IPS DF 19.7 (cell line): ENCODE measurements at places on chromosomes 16 and 17.

GRCh38 chr16:49116873-49117272, 164.8 kb downstream of the CBLN1 start:
- no peak for DNase-seq

GRCh38 chr17:15048933-15049794, 216.0 kb downstream of the PMP22 start:
- no peak for DNase-seq

DNA sequence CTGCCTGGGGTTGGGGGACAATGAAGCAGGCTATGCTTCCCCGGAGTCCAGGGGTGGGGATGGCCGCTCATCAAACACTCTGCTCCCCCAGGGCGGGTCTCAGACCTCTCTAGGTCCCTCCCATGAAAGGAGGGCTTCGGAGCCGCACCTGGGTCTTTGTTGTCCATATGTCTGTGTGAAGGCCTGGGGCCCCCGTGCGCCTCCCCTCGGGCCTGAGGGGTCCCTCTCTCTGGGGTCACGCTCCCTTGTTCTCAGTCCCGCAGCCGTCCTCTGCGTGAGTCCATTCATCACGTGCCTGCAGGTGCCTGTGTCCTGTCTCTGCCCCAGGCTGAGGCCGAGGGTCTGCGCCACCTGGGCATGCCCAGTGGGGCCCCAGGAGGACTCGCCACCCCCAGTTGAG, 15.6 kb downstream of the BAHCC1 start:
- no peak for DNase-seq

GRCh38 chr16:21719283-21719682, 55.5 kb downstream of the OTOA start:
- DNase-seq = no peak

DNA sequence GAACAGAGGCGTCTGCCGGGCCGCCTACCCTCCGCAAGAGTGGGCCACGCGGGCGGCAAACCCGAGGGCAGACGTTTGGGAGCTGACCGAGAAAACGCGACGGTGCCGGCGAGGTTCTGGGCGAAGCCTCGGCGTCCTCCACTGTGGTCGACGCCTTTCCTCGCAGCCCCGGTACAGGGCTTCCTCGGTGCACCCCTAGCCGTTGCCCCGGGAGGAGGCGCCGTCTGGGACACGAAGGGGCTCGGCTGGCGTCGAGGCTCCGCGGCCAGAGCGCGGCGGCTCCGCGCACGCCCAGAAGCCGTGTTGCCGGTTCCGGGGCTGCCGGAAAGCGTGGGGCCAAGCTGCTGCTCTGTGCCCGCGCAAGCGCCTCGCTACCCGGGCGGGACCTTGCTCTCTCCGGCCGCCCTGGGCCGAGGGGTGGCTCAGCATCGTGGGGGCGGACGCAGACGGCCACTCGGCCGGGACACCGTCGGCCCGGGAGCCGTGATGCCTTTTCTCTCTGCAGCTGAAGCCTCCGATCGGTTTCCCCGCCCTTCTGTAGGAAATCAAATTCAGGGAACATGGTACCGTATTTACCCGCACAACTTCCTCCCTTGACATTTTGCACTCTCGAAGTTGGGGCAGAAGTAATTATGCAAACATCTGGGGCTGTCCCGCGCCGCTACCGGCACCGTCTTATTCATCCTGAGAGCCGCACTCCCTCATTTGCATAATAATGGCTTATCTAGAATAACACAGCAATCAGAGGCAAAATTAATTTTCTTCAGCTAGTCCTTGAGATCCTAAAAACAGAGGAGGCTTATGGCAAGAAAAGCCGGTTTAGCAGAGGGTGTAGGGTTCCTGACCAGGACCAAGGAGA, 7.3 kb upstream of the CBX8 start:
- DNase-seq = no peak

- DNase-seq = no peak
These were observed 285.2 kb upstream of the N4BP1 start for GRCh38 chr16:48895142-48895541.

- DNase-seq = no peak
These were observed at the start of gene RAC3 for GRCh38 chr17:82031303-82031884. RAC3 (plus strand) TSS chr17:82031678; CDS start chr17:82031762, 84 bp downstream.

DNA sequence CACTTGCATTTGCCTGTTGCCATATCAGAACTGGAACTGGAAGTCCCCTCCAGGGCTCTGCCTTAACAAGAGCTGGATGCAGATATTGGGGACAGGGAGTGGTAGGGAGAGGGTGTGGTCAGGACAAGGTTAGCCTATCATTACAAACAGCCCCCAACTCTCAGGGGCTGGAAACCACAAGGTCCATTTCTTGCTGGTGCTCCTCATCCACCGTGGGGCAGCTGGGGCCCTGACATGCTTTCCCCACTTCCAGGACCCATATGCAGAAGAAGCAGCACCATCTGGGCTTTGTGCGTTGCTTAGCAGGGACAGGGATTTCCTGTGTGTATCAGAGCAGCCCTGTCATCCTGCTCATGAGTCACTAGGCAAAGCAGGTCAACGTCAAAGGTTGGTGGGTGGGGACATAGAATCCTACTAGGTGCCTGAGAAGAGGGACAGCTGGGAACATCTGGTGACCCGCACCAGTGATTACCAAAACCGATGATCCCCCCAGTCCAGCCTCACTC, 26.9 kb downstream of the RGS9 start:
- no peak for DNase-seq

- no peak for DNase-seq
These were observed 11.5 kb downstream of the ZNF319 start for GRCh38 chr16:57988929-57989328.

DNA sequence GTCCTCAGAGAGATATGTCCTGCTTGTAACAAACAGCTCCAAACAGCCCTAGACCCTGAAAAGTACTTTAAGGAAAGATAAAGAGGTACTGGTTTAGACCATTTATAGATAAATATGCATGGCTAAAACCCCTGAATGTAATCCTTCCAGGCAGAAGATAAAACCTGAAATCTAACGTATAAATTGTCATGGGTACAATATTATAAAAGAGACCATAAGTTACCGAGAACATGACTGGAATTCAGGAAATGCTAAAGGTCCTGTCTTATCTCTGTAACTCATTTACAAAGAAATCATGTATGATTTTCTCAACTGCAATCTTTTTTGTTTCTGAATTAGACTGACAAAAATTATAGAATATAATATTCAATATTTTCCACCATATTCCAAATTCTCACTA, 9.2 kb upstream of the KANSL1 start:
- no peak for DNase-seq

GRCh38 chr17:83076938-83077337, 2.5 kb upstream of the METRNL start:
- no peak for DNase-seq

DNA sequence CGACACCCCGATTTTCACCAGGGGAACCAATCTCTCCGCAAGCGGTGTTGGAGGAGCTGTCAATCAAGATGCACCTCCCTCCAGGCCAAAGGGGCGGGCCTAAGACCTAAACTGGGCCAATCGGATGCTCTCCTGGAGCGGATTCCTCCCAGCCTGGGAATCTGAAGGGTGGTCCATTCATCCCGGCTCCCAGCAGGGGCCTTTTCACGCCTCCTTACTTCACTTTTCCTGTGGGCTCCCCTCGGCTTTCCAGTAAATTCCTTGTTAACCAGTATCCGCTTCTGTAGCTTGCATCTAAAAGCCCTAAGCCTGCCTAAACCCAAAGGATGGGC, 17.1 kb downstream of the C16orf74 start:
- peak; percentile 82 for DNase-seq

DNA sequence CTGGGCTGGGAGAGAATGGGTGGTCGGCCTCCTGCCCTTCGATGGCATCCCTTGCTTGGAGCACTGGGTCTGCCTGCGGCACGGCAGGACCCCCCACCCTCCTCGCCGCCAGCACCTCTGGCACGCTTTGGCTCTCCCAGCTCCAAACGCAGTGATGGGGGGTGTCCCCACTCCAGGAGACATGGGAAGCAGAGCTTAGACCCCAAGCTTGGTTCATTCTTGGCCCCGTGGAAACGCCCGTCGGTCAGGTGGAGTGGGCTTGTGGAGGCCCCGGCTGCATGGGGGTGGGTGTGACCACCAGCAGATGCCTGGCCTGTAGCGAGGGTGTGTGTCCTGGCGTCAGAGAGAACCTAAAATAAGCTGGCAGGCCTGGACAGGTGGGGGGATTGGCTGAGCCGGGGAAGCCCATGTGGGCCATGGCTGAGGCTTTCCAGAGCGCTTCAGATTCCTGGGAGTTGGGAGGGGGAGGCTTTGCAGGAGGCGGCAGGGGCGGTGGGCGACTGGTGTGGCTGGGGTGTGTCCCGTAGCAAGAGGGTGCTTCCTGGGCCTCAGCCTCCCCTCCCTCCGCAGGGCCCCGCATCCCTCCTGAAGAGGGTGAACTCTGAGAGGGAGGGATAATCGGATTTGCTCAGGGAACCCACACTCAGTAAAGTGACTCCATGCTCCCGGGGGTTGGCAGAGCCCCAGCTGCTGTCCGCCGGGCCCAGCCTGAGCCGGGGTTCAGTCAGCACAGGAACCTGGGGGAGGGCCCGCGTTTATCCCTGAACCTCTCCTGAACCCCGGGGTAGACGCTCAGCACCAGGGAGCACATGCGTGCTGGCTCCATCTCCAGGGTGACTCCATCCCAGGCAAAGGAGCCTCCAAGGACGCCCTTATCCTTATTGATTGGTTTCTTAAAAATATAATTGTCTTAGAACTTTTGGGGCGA, 3.4 kb downstream of the CACNA1H start:
- no peak for DNase-seq

- DNase-seq = no peak
These were observed 53.5 kb downstream of the SMURF2 start for GRCh38 chr17:64608571-64608981.

GRCh38 chr17:76550712-76551615, 11.1 kb downstream of the PRCD start:
- no peak for DNase-seq

DNA sequence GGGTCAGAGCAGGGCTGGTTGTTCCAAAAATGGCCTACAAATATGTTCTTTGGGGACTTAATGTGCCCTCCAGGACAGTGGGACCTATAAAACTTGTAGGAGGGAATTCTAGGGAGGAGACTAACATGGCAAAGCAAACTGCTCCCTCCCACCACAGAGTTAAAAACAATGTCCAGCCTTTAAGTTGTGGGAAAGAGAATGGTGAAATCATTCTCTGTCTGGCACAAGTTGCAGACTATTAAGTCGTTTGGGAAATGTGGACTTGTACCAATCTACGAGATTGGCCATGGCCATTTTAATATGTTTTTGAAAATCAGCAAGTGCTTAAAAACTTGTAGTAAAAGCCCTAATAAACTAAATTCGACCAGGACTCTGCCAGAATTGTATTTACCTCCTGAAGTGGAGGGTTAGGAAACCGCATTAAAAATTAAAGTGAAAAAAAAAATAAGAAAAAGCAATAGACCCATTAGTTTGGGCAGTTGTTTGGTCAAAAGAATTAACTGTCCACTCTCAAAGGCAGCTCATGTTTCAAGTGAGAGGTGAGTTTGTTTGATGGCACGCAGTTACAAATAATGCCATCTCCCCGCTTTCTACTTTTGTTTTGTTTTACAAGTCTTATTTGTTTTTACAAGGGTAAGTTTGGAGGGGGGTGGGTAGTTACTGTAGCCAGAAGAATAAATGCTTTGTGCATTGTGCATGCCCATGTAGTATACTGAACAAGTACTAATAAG, 32.4 kb downstream of the ANKFN1 start:
- DNase-seq = no peak

GRCh38 chr17:8701221-8701620, 43.4 kb downstream of the CCDC42 start:
- DNase-seq = no peak

DNA sequence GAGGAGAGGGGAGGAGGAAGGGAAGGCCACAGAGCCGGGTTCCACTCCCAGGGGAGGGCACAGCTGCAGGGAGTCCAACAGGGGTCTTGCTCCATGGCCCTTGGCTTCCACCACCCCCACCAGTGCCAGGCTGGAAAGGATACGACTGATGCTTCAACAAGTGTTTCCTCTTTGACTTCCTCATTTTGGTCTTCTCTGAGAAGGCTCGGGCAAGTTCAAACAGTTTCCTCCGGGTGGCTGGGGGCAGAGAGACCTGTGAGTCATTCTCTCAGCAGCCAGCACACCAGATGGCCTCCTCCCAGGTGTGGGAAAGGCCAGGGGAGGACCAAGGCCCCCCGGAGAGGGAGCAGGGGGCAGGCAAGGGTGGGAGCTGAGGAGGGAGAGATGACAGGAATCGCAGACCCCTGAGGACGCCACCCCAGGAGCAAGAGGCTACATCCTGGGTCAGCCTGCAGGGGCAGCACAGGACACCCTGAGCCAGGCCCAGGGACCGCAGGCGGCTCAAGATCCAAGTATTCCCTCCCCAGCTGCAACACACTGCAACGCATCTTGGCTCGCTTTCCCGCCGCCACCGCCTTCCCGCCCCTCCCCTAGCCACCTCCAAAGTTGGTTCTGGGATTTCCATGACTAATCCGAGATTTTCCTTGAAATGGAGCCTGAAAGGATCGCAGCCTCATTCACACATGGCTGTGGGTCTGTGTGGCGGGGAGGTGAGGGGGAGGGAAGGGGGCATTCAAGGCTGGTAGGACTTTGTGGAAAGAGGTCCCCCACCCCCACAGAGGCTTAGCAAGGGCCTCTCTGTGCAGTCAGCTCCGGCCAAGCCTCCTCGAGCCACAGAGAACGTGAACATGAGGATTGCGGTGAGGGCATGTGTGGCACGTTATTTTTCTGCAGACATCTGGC, 18.4 kb upstream of the MRPS23 start:
- no peak for DNase-seq

DNA sequence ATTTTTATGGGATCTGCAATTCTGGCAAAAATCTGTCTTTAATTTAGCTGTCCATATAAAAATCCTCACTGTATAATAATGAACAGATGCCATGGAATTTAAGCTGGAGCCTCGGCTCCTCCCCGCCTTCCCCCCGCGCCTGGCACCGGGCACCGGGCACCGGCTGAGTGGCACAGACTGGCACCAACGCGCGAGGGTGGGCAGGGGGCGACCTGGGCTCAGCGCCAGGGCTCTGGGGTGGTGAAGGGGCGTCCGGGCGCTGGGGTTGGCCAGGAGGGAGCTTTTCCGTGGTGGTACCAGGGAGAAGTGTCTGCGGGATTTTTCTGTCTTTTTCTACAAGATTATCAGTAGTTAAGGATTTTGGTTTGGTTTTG, 9.1 kb downstream of the NEUROD2 start:
- no peak for DNase-seq

DNA sequence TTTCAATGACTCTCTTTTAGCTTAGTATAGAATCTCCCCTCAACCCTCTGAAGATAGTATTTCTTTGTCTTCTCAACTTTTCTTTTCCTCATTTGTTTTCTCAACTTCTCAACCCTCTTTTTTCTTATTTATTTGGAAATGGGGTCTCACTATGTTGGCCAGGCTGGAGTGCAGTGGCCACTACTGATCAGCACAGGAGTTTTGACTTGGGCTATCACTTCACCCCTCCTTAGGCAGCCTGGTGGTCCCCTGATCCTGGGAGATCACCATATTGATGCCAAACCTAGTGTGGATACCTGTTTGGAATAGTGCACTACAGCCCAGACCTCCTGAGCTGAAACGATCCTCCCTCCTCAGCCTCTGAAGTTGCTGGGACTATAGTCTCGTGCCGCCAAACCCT, 79.8 kb downstream of the PITPNC1 start:
- DNase-seq = no peak
